NCI-H2081 (cell line): ENCODE measurements at places on chromosomes 2 and 18.

DNA sequence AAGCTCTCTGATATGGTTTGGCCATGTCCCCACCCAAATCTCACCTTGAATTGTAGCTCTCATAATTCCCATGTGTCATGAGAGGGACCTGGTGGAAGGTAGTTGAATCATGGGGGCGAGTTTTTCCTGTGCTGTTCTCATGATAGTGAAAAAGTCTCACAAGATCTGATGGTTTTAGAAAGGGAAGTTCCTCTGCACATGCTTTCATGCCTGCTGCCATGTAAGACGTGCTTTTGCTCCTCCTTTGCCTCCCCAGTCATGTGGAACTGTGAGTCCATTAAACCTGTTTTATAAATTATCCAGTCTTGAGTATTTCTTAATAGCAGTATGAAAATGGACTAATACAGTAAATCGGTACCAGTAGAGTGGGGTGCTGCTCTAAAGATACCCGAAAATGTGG lies 34.9 kb downstream of the LTBP1 start:
- DNase-seq: no peak

- no peak for DNase-seq
Observed at GRCh38 chr2:128320906-128321771, 2.5 kb upstream of the HS6ST1 start.

GRCh38 chr2:174939046-174939445 lies 66.1 kb downstream of the CHN1 start:
- DNase-seq: no peak

GRCh38 chr2:39723946-39724827 lies 54.9 kb downstream of the THUMPD2 start:
- no peak for DNase-seq

GRCh38 chr2:8026381-8026780 lies 655.5 kb upstream of the ID2 start:
- DNase-seq: no peak

DNA sequence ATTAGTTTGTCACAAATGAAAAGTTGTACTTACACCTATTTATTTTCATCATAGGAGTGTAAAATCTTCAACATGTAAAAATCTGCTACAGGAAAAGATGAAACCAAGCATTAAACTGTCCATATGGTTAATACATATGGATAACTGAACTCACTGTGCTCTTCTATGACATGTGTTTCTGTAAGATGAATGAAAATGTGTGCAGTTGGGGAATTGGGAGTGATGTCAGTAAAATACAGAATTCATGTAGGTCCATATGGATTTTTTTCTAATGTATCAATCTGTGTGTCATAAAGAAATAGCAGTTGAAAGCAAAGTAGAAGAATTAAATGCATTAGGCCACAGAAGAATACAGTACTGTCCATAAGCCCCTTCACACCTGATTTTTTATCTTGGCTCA lies 178.4 kb upstream of the COL3A1 start:
- DNase-seq: no peak

GRCh38 chr2:120691410-120691809 lies 44.3 kb upstream of the GLI2 start:
- peak; percentile 15 for DNase-seq

DNA sequence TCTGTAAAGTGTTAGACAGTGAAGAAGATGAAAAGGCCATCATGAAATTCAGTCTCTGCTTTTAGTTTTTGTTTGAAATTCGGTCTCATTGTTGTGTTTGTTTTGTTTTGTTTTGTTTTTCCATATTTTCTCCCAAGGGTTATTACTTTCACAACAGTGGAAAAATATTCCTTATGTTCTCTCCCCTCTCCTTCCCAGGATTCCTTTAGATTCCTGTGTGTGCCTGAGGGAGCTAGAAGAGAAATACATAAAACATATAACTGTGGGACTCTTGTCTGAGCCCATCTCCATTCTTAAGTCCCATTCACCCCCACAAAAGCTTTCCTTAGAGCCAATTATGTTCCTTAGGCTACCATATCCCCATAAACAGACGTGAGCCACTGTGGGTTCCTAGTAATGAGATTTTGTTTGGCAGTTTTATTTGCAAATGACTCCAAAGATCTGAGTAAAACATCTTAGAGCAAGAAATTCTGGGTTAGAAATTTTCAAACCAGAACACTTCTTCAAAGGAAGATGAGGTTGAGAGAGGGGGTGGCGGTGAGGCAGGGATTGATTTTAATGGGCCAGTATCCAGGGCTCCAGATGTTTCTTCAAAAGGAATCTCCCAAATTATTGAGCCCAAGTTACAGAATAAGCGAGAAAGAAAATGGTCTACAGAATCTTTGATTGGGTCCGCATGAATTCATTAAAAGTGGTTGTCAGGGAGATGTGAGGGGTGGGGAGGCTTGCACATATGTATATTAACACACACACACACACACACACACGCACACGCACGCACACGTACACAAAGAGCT lies 157.8 kb upstream of the TNP1 start:
- DNase-seq: no peak

GRCh38 chr2:132430895-132431294 lies 14.3 kb downstream of the GPR39 start:
- DNase-seq: no peak

GRCh38 chr2:11705063-11705462 lies 35.1 kb upstream of the NTSR2 start:
- DNase-seq: peak; percentile 20

GRCh38 chr2:214995409-214995808 lies 143.0 kb downstream of the ABCA12 start:
- DNase-seq: no peak

DNA sequence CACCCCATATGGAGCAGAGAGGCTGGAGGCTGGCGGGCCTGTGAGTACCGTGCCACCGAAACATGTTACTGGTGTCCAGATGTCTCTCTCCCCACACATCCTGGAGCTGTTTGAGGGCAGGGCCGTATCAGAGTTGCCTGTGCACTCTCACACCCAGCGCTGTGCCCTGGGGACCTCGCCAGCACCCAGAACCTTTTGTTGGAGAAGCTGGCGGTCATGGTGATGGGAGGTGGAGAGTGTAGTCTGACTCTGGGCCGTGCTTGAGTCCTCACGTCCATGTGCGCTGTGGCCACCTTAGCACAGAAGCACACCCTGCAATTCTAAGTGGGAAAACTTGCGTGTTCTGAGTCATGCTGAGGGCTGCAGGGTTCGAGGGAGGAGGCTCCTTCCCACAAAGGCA lies 259.2 kb downstream of the NDUFA10 start:
- no peak for DNase-seq

DNA sequence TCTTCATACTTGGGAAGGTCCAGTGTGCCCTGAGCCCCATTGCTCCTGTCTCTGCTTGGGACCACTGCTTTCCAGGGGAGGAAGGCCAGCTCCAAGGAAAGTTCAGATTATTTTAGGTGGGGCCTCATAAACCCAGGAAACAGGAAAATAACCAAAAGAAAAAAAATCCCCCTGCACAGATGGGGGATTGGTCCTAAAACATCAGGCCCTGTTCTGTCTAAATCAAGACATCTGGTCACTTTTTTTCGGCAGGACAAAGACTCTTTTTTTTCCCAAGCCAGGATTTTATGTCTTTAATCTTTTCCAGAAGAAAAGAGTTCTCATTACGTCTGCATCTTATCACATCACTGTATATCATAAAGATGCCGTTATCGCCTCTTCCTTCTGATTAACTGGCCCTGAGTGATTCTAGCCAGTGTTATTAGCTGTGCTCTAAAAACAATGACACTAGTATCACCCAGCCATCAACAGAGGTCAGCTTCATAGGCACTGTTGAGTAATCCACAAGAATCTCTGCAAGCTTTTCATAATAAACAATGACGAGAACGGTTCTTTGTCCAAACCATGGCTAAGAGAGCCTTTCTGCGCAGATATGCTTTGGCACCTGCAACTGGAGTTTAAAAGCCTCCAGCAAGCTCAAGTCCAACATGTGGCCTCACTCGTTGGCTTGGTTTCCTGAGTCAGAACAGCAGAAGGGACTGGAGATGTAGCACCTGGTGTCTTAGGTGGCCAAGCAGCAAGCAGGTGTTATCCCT lies 138.2 kb downstream of the VAPA start:
- DNase-seq: no peak

DNA sequence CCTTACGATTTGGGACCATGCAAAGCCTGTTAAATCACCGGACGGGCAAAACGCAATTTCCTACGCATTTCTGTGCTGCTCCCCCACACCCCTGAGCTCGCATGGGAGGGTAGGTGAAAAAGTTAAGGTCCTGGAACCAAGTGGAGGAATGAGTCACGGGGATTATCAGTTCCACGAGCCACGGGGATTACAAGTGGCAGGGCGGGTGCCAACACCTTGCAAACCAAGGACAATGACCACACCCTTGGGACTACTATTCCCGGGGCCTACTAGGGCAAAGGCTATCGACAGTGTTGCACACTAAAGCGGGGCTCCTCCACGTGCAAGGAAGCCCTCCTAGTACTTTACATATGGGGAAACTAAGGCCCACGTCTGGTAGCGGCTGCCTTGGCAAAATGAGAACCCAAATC lies 447 bp downstream of the RETSAT start:
- no peak for DNase-seq

- DNase-seq: no peak
Observed at GRCh38 chr2:29528891-29529520, 392.4 kb downstream of the ALK start.

GRCh38 chr2:237437566-237437965 lies 23.6 kb upstream of the COL6A3 start:
- DNase-seq: no peak

- no peak for DNase-seq
Observed at GRCh38 chr18:48740068-48740440, 201.2 kb downstream of the CTIF start.

DNA sequence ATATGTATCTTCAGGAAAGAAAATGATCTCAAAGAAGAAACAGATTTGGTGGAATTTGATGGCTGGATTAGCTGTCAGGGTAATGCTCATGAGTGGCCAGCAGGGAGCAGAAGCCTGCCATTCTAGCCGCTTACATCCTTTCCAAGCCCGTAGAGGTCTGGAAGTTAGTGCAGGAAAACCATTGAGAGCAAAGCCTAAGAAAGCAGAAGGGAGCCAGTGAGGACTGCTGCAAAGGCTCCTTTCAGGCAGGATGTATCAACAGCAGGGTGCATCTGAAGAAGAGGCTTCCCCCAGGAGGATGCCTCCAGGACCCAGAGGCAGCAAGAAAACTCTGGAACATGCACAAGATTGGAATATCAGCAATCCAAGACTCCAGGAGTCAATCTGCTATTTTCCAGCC lies 22.9 kb upstream of the LBH start:
- peak; percentile 68 for DNase-seq

- no peak for DNase-seq
Observed at GRCh38 chr18:74715865-74716712, 118.4 kb downstream of the ZNF407 start.
